Forelimb muscle (tissue), 1 donor: ENCODE measurements at places on chromosomes 11 and 22. TPM values are rescaled to one million over a fixed set of nuclear protein-coding genes. Genes with fewer than 3 reads are reported as not detected.

Gene RIC3
- polyA plus RNA-seq, result 0.30 TPM

Gene SCGB1C1
- polyA plus RNA-seq, result 0.34 TPM

Gene LRRC56
- 7.3 TPM for polyA plus RNA-seq

Gene GGT5
- polyA plus RNA-seq, result 10.8 TPM

DNA sequence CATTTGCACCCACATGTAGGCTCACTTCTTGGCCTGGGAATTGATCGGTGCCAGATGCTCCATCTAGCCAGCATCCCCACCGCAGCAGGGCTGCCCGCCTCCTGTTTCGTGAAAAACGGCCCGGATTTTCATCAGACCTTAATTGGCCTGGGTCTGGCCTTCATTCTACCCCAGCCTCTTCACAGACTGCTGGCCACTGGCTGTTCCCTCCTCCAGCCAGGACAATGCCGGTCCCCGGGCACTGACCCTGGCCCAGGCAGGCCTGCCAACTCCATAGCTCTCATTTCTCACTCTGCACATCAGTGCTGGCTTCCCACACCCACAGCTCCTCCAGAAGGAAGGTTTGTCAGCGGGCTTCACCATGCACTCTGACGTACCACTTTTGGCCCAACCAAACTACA, 27.9 kb downstream of the TIMP3 start:
- no peak for DNase-seq

DNA sequence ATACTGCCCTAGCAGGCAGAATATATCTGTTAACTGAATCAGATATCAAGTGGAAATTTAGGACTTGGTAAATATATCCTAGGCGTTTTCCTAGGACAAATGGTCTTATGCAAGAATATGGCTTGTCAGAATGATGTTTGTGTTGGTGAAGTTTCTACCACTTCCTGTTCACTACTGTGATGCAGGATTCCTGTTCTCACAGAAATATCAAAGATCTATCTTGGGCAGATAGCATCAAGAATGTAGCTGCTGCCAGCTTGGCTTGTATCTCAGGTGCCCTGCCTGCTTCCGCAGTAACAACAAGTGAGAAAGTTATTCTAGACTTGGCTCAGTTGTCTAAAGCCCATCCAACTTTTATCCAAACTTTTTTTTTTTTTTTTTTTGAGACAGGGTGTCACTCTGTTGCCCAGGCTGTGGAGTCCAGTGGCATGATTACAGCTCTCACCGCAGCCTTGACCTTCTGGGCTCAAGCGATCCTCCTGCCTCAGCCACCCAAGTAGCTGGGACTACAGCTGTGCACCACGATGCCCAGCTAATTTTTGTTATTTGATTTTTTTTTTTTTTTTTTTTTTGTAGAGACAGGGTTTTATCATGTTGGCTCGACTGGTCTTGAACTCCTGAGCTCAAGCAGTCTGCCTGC, 61.3 kb downstream of the PPME1 start:
- DNase-seq, result no peak

- DNase-seq, result no peak
These were observed 123.8 kb upstream of the SORL1-AS1 start for GRCh38 chr11:121576531-121576930.

- no peak for DNase-seq
These were observed 5.7 kb downstream of the TAF1D start for GRCh38 chr11:93735627-93736026.

DNA sequence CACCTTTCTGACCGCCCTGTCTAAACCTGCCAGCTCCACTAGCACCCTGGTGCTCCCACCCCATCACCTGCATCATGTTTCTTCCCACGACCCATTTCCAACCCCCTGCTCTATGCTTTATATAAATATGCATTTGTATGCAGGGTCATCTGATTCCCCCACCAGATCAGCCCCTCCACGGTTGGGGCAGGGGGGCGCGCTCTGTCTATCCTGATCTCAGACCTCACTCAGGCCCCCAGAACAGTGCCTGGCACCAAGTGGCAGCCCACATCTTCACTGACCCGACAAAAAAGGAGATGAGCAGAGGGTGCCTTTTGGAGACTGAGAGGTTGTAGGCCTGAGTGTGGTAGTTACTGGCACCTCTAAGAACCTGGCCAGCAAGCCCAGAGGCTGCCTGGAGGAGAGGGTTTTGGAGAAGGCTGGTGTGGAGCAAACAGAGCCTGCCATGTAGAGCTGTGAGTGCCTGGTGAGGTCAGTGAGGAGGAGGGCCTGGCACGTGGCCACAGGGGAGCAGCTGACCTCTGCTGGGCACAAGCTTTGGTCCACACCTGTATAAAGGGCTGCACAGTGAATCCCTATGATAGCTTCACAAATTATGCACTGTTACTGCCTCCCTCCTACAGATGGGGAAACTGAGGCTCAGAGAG, 86.3 kb upstream of the RTL6 start:
- DNase-seq, result no peak

DNA sequence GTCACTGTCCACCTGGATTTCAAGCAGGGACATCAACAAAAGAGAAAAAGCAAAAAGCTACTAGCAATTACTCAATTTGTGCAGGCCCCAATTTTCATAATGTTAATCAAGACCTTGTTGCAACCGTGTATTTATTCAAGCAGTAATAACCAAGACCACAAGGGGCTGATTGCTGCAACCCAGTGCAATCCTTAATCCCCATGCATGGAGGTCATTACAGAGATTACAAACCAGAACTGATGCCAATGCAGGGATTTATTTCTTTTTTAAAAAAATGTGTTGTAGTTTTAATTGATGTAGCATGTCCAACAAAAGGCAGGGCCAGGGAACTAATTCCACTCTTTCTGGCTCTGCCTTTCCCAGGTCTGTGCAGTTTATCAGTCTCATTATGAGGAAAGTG, 18.4 kb downstream of the TECTA start:
- no peak for DNase-seq

DNA sequence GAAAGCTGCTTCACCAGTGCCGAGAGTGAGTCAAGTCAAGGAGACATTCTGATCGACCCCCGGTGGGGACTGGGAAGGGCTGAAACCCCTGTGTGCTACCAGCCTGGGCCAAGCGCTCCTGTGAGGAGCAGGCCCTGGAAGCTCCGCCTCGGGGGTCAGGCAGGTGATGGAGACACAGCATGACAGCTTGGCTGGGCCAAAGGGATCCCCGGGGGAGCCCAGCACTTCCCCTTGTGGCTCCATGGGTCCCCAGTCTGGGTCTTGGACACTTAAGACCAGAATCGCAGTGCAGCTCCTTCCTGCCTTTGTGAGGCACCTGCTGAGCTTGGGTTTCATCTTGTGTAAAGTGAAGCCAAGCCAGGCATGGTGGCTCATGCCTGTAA, 89.2 kb downstream of the MORC2 start:
- no peak for DNase-seq

- DNase-seq, result peak; percentile 22
These were observed 823 bp downstream of the CEP57 start for GRCh38 chr11:95790933-95791708.

DNA sequence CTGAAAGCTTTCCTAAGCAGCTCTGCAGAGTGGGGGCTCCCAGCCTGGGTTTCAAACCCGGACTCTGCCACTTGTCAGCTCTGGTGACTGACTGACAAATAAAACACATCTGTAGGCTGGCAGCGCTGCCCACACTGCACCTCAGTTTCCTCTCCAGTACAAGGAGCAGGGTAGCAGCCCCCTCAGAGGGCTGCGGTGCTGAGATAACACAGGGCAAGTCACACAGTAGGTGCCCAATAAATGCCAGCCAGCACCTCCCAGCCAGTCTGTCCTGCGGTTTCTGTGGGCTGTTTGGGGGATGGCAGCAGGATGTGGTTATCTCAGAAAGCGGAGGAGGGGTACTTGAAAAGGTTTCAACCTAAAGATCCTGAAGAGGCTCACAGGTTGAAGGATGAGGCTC, 1.5 kb downstream of the SYT12 start:
- DNase-seq, result no peak

DNA sequence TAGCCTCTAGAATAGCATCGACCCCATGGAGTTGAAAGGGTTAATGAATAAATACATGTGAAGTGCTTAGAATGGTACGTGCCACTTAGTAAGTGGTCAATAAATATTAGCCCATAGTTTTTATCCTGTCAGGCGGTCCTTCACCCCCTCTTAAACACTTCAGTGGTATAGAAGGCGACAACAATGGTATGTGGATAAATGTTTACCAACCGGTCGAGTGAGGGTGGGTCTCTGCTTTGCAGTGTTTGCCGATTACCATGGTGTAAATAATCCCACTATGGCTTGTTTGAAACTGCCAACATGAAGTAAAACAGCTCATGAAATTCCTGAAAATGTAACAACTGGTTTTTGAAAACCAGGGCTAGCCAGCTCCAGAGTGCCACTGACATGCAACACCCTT, 541.2 kb downstream of the BUD13 start:
- no peak for DNase-seq
